ENCODE measurements at places on chromosomes 6 and 20. TPM values are rescaled to one million over a fixed set of nuclear protein-coding genes. Genes with fewer than 3 reads are reported as not detected.

- DNase-seq = no peak
These were observed 103.7 kb downstream of the TOX2 start for GRCh38 chr20:44018259-44018941.

MCHR2 gene
- total RNA-seq = not detected

UBR2 gene
- 31.3 TPM for total RNA-seq

HSPA1L gene
- total RNA-seq = 1.6 TPM
